Posterior cingulate gyrus (tissue), 11 donors: ENCODE measurements at places on chromosomes 2 and 18.

- no peak for DNase-seq
Measured at GRCh38 chr2:34368304-34368703, 769.2 kb upstream of the FAM98A start.

DNA sequence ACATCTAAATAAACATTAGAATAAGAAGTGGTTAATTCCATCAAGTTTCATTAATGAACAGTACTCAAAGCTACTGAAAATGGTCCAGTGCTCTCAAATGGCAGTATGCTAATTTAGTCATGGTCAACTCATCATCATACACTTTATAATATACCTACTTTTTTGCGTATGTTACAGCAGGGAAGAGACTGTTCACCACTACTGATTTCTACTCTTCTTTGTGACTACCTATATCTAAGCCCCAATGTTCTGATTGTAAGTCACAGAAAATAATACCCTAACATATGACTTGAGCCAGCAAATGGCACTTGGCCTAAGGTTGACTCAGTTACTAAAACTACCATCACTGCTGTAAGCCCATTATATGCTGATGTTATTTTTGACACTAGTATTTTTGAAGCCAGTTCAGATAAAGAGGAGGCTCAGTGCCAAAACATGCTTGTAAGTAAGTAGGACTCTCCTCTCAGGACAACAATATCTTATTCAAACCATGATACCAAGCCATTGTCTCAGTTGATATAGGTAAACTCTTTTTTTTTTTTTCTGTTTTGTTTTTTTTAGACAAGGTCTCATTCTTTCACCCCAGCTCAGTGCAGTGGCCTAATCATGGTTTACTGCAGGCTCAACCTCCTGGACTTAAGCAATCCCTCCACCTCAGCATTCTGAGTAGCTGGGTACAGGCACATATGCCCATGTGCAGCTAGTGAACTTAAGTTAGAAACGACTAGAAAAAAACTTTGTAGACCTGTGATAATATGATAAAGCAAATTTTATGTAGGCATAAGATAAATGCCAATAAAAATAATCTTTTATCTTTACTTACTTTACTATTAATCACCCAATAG, 266.9 kb downstream of the ZNF385B start:
- DNase-seq = no peak

DNA sequence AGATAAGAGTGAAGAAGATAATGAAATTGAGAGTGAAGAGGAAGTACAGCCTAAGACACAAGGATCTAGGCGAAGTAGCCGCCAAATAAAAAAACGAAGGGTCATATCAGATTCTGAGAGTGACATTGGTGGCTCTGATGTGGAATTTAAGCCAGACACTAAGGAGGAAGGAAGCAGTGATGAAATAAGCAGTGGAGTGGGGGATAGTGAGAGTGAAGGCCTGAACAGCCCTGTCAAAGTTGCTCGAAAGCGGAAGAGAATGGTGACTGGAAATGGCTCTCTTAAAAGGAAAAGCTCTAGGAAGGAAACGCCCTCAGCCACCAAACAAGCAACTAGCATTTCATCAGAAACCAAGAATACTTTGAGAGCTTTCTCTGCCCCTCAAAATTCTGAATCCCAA, 15.7 kb downstream of the MSH6 start:
- no peak for DNase-seq

GRCh38 chr2:40915651-40916050, 463.8 kb upstream of the SLC8A1 start:
- no peak for DNase-seq

DNA sequence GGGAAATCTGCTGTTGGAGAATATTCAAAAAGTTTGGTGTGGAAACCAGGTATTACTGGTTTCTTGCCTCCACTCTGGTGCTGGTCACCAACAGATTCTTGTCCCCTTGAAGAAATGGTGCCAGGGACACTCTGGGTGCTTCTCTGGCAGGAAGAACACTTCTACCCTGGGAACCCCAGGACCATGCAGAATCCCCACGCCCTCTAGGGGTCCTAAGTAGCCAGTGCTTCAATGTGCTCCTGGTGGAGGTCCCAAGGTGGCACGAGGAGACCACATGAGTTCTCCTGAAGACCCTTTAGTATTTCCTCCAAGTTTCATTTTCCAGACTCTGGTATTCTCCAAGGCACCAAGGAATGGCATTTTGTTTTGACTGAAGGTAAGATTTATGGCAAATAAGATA, 380.6 kb downstream of the TSN start:
- DNase-seq = no peak

DNA sequence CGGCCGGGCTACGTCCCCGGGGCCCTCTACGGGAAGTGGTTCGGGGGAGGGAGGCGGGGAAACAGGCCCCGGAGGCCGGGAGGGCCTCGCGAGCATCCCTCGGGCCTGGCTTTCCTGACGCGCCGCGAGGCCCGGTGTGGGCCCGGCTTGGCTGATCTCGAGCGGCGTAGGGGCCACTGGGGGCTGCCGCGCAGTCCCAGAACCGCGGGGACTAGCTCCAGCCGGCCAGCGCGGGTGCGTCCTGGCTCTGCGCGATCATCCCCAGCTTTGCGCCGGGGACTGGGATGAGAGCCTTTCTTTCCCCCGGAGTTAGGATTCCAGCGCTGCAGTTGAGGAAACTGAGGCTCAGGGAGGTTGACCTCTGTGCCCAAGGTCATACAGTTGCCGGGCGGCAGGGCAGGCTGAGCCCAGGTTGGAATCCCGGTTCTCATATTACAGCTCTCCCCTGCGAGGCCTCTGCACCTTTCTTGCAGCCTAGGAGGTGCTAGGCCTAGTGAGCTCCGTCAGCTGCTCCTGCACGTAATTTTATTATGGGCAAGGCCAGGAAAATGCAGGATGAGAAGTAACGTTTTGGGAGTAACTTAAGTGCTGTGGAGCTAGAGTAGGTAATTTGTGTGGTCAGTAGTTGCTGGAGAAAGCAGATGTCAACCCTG, 501 bp downstream of the LPIN1 start:
- no peak for DNase-seq

DNA sequence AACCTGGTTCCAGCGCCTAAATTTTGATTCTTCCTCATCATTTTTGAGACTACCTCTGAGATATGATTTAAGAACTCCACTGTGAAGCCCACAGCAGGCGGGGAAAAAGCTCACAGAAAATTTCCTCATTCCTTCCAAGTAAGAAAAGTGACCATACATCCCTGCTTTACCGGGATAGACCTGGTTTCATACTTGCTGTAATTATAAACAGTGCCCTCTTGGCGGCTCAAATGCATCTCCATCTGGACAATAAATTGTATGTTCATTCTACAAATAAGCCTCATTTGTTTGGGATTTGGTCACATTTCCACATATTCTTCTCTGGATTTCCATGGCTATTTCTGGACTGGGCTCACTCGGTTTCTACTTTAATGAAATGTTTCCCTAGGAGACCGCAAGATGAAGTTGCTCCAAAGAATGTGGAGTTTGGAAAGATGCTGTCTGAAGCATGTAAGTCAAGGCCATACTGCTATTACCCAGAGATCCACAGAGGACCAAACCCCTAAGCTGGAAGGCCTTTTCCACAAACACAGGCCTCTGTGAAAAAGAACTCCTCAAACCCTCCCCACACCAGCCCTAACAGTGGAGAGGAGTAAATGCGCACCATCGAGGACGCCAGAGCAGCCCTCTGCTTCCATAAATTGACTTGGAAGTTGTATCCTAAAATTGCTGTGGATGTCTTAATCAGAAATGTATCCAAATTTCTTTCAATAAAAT, 13.9 kb downstream of the STAT1 start:
- no peak for DNase-seq

DNA sequence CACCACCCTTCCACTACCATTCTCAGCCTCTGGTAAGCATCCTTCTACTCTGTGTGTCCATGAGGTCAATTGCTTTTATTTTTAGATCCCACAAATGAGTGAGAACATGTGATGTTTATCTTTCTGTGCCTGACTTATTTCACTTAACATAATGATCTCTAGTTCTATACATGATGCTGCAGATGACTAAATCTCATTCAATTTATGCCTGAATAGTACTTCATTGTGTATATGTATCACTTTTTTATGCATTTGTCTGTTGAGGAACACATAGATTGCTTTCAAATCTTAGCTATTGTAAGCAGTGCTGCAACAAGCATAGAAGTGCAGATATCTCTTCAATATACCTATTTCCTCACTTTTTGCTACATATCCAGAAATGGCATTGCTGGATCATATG, 733.3 kb downstream of the SUCLG1 start:
- DNase-seq = no peak

- DNase-seq = no peak
Measured at GRCh38 chr2:7430421-7430868, 513.2 kb downstream of the RNF144A start.

- DNase-seq = no peak
Measured at GRCh38 chr2:143842836-143843235, 677.1 kb downstream of the ZEB2 start.

GRCh38 chr2:172962824-172963223, 112.8 kb upstream of the MAP3K20 start:
- no peak for DNase-seq

DNA sequence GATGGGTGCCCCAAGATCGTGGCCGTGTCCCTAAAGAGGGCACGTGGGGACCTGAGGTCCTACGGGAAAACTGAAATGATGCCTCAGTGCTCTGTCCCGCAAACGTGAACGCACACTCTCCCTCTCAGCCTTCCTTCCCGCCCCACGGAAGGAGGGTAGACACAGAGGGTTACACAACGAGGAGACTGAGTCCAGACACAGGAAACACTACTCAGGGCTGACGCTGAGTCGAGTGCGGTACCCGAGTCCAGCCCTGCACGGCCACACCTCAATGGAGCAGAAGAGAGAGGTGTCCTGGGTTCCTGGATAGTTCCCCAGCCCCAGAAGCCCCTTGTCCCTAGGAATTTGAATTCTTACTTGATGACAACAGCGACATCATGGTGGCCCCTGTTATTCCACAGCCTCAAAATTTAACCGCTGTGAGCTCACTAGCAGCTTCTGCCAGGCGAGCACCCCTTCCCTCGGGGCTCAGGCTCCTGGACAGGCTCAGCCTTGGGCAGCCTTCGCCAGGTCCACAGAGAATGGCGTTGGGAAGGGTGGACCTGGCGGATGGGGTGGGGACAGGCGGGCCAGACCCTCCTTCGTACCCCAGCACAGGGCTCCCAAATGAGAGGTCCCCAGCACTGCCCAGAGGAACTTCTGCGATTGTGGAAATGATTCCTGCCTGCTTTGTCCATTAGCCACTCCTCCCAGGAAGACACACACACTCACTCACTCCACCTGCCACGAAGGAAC, 980 bp upstream of the RNPEPL1 start:
- DNase-seq = peak; percentile 88

DNA sequence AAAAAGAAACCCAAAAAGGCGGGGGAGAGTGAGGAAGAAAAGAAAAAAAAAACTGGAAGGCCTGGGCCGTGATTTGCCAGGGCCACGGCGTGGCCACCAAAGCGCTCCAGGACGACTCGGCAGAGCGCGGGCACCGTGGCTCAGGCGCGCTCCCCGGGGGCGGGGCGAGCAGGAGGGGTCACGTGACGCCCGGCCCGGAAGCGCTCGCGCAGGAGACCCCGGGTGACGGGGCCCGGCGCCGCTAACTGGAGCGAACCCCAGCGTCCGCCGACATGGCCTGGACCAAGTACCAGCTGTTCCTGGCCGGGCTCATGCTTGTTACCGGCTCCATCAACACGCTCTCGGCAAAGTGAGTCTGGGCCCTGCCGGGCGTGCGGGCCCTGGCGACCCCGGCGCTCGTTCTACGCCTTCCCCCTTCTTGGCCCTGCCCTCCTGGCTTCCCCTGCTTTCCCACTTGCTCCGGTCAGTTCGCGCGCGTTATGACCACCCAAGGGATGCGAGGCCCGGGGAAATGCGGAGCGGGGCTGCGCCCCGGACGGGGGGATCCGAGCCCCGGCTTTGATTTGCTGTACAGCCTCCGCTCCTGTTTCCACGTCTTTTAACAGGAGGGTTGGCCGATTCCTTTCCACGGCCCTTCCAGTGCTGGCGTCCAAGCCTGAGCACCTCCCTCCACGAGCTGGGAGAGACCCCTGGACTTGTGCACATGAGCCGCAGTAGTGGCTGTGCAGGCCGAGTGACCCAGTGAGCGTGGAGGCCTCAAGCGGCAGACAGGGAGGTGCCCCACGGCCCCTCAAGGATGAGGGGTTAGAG, at the start of gene SLC35F6:
Gene SLC35F6, plus strand, starts transcription at position 207 of the 810 bp plus-strand sequence. Its CDS starts 66 bp downstream, at position 273.
- peak; percentile 82 for DNase-seq

GRCh38 chr18:49631146-49631866, 69.4 kb downstream of the LIPG start:
- DNase-seq = no peak

GRCh38 chr2:206432193-206433082, 10.9 kb upstream of the ADAM23 start:
- no peak for DNase-seq

GRCh38 chr2:132665401-132666140, 4.4 kb downstream of the LYPD1 start:
- no peak for DNase-seq

DNA sequence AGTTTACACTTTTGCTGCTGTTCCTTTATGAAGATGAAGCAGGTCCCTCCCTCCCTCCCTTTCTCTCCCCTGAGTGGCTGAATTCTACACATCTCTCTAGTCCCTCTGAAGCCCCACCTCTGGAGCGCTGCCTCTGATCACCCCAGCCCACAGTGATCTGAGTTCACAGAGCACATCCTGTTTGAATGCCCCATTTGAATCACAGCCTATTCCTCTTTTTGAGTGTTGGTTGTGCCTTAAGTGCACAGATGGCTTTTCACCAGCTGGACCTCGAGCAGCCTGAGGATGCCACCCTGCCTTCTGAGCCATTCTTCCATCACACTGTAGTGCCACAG, 87.1 kb downstream of the ITGB1BP1 start:
- no peak for DNase-seq
